ENCODE measurements at places on chromosomes 6 and 20. TPM values are rescaled to one million over a fixed set of nuclear protein-coding genes. Genes with fewer than 3 reads are reported as not detected.

- DNase-seq, result no peak
Measured at GRCh38 chr6:163814494-163815364, 400.2 kb downstream of the QKI start.

DNA sequence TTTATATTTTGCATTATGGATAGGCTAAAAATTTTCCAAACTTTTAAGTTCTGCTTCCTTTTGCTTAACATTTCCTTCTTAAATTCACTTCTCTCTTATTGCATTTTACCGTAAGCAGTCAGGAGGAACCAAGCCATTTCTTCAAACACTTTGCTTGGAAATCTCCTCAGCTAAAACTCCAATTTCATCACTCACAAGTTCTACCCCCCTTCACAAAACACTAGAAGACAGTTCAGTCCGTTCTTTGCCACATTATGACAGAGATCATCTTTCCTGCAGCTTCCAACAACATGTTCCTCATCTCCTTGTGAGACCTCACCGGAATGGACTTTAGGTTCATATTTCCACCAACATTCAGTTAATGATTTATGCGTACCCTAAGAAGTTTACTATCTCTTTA lies 79.2 kb upstream of the LY86 start:
- no peak for DNase-seq

- DNase-seq, result no peak
Measured at GRCh38 chr6:90028066-90028778, 134.0 kb downstream of the GJA10 start.

- no peak for DNase-seq
Measured at GRCh38 chr6:118316796-118317384, 231.2 kb upstream of the PLN start.

GRCh38 chr6:148745926-148746325 lies 904 bp upstream of the UST start:
- DNase-seq, result no peak

Gene RUNX2
- total RNA-seq, result not detected

DNA sequence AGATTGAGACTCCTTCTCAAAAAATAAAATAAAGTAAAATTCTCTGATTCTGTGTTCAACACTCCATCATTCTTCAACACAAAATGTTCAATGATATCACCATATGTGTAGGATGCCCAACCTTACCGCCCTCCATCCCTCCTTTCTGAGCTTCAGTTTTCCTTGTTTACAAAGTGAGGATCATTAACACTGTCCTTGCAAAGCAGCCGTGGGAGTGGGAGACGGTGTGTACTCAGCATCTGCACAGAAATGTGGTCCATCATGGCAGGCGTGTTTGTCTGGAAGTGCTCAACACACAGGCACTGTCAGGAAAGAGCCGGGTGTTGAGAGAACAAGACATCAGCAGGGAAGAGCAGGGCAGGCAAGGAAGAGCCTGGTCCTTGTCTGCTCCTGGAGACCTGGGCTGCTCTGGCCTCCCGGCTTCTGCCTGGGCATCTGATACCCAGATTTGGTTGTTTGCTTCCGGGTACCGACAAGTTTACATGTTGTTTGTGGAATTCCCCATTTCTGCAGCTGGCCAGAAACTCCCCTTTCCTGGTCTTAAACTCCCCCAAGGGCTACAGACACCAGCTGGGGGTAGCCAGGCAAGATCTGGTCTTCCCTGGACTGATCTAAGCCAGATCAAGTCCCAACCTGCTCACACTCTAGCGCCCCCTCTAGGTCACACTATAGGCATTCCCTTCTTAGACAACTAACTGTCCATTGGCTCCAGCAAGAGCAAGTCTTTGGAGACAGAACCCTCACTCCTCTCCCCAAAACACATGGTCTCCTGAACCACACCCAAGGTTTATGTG lies 26.7 kb upstream of the TTPAL start:
- no peak for DNase-seq
